ENCODE measurements at places on chromosomes 2 and 18. TPM values are rescaled to one million over a fixed set of nuclear protein-coding genes. Genes with fewer than 3 reads are reported as not detected.

The HJURP gene
- 10.9 TPM for total RNA-seq

The MATN3 gene
- total RNA-seq = 3.7 TPM

The SCYGR4 gene
- total RNA-seq = not detected

The SP140 gene
- total RNA-seq = not detected

The CYRIA gene
- 0.30 TPM for total RNA-seq

The GNLY gene
- not detected for total RNA-seq

The ANKRD30B gene
- total RNA-seq = not detected

The ACSL3 gene
- 89.9 TPM for total RNA-seq

The ZNF521 gene
- total RNA-seq = not detected

The SCTR gene
- not detected for total RNA-seq

The ZFAND2B gene
- 38.2 TPM for total RNA-seq
